ENCODE measurements at places on chromosomes 12 and 14. TPM values are rescaled to one million over a fixed set of nuclear protein-coding genes. Genes with fewer than 3 reads are reported as not detected.
A peak's percentile ranks its signal among the peaks of the same experiment; 100 is the strongest.

GRCh38 chr12:69464428-69464827 is 5.8 kb upstream of the FRS2 start:
- H3K27me3 ChIP-seq: no peaks in the 10 kb centered on the region
- no peaks in the 10 kb centered on the region for H3K36me3 ChIP-seq
- no peak overlapping the region for H3K4me3 ChIP-seq
- no peaks in the 10 kb centered on the region for H3K4me1 ChIP-seq

DNA sequence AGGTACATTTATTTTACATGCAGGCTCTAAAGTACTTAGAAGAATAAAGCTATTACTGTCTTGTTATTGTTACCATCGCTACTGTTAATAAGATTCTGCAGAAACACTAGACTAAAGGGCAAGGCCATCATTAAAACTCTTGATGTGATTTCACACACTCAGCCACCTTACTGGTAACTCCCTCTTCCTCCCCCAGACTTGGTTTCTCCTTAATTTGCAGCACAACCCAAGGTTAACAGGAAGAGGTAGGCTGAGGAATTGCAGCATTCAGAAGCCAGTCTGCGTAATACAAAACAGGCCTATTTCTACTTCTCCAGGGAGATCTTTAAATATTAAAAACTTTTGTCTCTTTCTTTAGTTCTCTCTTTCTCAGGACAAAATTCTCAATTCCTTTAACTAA is 210.3 kb downstream of the BTG1 start:
- H3K4me1 ChIP-seq: peaks cover 2% of the 10 kb centered on the region
- no peak overlapping the region for H3K27ac ChIP-seq
- no peaks in the 10 kb centered on the region for H3K27me3 ChIP-seq
- no peaks in the 10 kb centered on the region for H3K36me3 ChIP-seq
- DNase-seq: no peak

- no peak for DNase-seq
- H3K27ac ChIP-seq: no peak overlapping the region
- peaks cover 13% of the 10 kb centered on the region for H3K27me3 ChIP-seq
Observed at GRCh38 chr14:97033556-97034081, 236.4 kb downstream of the VRK1 start.

- no peaks in the 10 kb centered on the region for H3K36me3 ChIP-seq
- DNase-seq: no peak
- H3K4me1 ChIP-seq: no peaks in the 10 kb centered on the region
Observed at GRCh38 chr14:91953170-91953985, 5.9 kb upstream of the FBLN5 start.

GRCh38 chr14:102218688-102219087 is 79.0 kb downstream of the WDR20 start:
- no peak overlapping the region for H3K27ac ChIP-seq
- H3K4me3 ChIP-seq: no peak overlapping the region
- H3K27me3 ChIP-seq: no peaks in the 10 kb centered on the region
- peaks cover 19% of the 10 kb centered on the region for H3K36me3 ChIP-seq
- no peak for DNase-seq

DNA sequence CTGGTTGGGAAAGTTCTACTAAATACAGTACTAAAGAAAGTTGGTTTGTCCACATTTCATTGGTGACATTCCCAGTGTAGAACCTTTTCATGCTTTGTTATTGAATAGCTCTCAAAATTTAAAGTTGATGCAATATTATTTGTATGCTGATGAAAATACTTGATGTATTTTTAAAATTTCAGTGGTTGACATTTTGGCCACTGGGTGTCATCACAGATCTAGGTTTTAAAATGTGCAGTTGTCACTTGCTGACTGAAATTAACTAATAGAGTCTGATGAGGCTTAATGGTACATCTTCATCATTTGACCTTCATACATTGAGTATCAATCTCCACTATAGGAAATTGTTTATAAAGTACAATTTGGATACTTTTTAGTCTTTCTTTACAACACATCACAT is 37.1 kb downstream of the CMAS start:
- no peaks in the 10 kb centered on the region for H3K4me1 ChIP-seq
- no peaks in the 10 kb centered on the region for H3K36me3 ChIP-seq
- peak; percentile 22 for DNase-seq
- H3K27me3 ChIP-seq: no peaks in the 10 kb centered on the region
- no peak overlapping the region for H3K4me3 ChIP-seq

- no peaks in the 10 kb centered on the region for H3K36me3 ChIP-seq
- no peak for DNase-seq
- H3K4me3 ChIP-seq: peak overlapping the region; percentile 17
- H3K27ac ChIP-seq: no peak overlapping the region
- no peaks in the 10 kb centered on the region for H3K27me3 ChIP-seq
Observed at GRCh38 chr14:24366721-24367513, 1.1 kb upstream of the NFATC4 start.

DNA sequence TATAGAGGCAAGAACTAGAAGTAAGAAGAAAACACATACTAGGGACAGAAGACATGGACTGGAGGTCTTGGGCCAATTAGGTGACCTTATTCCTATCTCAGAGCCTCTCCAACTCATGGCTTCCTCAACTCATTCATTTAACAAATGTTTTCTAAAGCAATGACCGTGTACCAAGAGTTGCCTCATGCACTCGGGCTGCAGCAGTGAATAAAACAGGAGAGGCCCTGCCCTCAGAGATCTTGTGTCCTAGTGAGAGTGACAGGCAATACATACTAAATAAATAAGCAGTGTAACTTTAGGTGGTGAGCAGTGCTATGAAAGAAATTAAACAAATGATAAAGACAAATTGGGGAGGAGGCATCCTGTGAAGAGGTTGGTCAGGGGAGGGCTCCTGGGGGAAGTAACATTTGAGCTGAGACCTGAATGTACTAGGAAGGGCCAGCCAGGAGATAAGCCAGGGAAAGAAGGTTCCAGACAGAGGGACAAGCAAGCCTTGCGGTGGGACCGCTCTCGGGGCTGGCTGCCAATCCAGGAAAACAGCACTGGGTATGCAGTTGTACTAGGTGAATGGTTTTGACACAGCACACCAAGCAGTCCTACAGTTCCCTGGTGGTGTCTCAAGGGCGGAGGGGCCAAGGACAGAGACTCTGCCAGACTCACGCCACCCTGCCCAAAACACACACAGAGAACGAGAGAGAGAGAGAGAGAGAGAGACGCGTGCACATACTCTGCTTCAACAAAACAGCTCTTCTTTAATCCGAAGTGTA is 1.3 kb downstream of the NINJ2 start:
- H3K27ac ChIP-seq: peak overlapping the region; percentile 71
- H3K27me3 ChIP-seq: no peaks in the 10 kb centered on the region
- no peak for DNase-seq
- no peaks in the 10 kb centered on the region for H3K36me3 ChIP-seq

- no peak overlapping the region for H3K4me3 ChIP-seq
- H3K4me1 ChIP-seq: no peaks in the 10 kb centered on the region
- H3K27ac ChIP-seq: no peak overlapping the region
Observed at GRCh38 chr14:95327558-95328374, 8.1 kb upstream of the CLMN start.

DNA sequence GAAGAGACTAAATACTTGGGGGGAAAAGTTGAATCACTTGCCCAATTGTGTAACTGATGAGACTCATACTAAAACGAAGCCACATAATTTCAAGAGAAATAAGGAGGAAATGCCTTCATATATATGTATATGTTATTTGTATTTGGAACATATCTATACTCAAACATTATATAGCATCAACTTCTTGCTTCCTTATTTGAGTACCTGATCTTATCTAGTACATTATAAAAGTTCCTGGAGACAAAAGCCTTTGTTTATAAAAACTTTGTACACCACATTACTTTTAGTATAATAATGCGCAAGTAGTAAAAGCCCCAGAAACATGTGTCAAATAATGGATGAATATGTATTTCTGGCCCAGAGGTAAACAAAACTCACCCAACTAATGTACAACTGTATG is 92.0 kb downstream of the SLC2A13 start:
- H3K4me3 ChIP-seq: no peak overlapping the region
- no peaks in the 10 kb centered on the region for H3K27me3 ChIP-seq
- no peak for DNase-seq
- H3K27ac ChIP-seq: no peak overlapping the region

DNA sequence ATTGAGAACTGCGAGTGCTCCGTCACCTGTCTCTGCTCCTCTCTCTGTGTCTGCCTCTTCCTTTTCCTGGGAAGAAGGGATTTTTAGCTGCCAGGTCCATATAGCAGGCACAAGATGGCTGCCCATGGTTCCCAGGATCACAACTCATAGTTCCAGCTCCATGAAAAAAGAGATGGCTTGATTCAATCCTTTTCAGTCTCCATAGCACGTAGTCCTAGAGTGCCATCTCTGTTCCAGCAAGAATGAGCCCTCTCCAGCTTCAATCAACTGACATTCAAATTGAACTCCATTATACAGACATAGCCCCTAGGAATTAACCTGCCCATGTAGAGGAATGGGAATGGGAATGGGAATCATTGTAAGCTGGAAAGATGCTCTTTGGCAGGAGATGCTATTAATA is 34.7 kb upstream of the RTRAF start:
- no peaks in the 10 kb centered on the region for H3K4me1 ChIP-seq
- H3K4me3 ChIP-seq: no peak overlapping the region
- H3K27me3 ChIP-seq: no peaks in the 10 kb centered on the region
- no peak overlapping the region for H3K27ac ChIP-seq
- DNase-seq: no peak

- no peak overlapping the region for H3K27ac ChIP-seq
- DNase-seq: no peak
- no peaks in the 10 kb centered on the region for H3K4me1 ChIP-seq
Observed at GRCh38 chr12:50241178-50241577, 42.1 kb downstream of the LIMA1 start.

DNA sequence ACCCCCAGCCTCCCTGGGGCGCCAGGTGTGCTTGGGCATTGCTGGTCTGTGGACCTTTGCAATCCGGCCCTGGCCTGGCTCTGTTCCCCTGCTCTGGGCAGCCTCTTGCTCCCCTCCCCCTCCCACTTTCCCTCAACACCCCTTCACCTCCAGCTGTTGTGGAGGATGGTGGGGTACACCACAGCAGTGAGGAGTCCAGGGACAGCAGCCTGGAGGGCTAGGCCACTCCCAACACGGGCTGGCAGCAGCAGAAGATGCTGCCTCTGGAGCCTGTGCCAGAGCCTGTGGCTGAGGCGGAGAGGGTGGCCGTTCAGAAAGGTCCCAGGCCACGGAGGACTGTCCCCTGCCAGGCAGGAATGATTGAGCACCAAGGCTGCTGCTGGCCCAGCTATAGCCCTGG is 7.6 kb downstream of the ZBTB42 start:
- H3K27me3 ChIP-seq: no peaks in the 10 kb centered on the region
- H3K4me1 ChIP-seq: peaks cover 8% of the 10 kb centered on the region
- H3K4me3 ChIP-seq: no peak overlapping the region

Gene STON2
- total RNA-seq: 1.8 TPM

Gene KRT6B
- total RNA-seq: not detected

All from T-cell (primary cell).